ENCODE measurements at places on chromosomes 3 and 15. TPM values are rescaled to one million over a fixed set of nuclear protein-coding genes. Genes with fewer than 3 reads are reported as not detected.

GRCh38 chr15:46296797-46297196, 662.0 kb downstream of the SQOR start:
- no peak for DNase-seq

DNA sequence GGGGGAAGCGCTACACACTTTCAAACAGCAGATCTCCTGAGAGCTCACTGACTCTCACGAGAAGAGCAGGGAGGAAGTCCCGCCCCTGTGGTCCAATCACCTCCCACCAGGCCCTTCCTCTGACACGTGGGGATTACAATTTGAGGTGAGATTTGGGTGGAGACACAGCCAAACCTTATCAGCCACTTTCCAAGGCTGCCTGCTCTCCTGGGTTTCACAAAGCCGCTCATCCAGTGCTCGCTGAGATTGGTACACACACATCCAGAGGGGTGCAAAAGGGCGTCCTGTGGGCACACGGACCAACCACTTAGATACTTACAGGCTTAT, 23.1 kb downstream of the XXYLT1 start:
- DNase-seq = no peak

DNA sequence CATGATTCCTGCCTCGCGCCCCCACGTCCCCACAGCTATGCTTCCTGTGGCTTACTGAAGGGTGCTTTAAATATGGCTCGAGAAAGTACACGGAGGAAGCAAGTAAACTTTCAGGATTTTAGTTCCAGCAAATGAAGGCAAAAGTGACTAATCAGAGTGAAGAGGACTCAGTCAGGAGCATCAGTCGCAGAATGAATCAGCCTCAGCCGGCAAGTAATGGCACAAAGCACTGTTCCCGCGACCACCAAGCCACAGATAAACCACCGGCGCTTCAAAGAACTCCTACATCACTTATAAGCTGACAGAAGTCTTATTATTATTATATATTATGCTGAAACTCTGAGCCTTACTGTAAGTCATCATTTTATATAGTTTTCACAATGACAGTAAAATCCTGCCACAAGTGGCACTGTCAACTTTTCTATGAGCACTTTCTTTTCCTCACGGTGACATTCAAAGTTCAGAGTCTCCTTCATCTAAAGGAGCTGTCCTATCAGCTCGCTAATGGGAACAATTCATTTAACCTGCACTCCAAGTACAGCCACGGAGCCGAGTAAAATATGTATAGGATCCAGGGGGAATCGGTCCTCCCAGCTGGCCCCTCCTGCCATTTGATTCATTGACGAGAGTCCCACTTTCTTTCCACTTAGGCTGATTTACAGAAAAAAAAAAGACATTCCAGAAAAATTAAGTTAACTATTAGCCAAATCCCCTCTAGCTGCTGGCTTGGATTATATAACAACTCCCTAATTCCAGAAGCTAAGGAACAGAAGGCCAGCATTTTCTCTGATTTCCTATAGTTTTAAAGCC, 217.0 kb upstream of the ICE2 start:
- DNase-seq = no peak

GRCh38 chr3:14797731-14798130, 21.0 kb upstream of the FGD5 start:
- DNase-seq = no peak

DNA sequence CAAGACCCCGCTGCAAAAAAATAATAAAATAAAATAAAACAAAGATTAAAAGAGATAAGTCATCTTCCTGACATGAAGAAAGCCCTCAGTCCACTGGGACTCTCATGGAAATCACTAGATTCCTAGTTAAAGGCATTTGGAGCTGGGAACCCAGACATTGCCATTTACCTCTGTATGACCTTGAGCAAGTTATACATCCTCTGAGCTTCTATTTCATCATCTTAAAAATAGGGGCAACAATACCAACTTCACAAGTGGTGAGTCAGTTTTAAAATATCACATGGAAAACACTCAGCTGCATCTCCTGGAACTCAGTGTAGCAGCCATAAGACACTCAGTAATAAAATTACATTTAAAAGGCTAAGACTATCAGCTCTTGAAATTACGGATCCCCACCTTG, 334.8 kb downstream of the ERC2 start:
- DNase-seq = no peak

- no peak for DNase-seq
Observed at GRCh38 chr15:78399091-78399490, 38.9 kb upstream of the IREB2 start.

DNA sequence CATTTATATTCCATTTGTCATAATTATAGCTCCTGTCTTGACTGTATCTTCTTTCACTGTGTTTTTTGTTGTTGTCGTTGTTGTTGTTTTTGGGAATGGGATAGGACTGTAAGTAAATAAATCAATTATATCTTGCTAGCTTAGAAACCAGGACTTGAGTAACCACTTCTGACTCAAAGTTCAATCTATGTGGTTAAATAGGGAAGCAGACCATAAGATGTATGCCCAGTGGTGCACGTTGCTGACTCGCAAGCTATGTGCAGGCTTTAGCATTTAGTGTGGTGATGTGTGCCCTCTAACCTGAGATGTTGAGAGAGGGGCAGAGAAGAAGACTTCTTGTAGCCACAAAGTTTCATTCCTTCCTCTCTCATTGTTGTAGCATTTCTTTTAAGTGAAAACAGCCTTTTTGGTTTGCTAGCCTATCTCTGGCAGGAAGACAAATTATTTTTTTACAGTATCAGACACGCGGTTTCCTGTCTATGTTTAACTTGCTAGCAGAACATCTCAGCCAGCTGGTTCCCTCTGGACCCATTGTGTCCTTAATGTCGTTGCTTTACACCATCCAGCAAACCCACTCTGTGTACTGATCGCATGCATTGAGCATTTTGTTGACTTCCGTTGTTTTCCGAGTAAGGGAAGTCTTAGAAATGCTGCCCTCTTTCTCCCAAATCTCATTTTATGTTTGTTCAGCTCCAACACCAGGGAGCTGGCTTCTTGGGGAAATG, 52.1 kb downstream of the TGFBR2 start:
- DNase-seq = no peak

DNA sequence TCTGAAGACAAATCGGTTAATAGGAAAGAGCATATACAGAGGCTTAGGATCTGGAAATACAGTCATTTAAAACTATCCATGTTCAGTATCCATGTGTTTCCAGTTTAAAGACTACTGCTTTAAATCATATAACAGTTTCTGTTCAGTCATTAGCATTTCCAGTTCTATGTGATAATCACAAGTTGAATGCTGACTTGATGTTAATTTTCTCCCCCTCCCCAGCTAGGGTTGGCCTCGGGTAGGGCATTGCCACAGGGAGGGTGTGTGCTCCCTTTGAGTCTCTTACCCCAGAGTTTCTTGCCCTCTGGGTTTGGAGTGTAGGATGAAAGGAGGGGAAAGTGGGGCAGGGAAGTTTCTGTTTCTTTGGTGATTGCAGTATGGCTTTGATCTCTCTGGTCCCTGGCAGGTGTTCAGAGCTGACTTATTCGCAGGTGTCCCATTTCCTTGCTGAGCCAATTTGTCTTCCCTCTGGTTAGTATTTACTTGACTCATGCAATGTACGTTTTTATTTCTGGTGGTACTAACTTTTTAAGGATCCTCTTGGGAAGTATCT, 86.3 kb downstream of the SH3GL3 start:
- no peak for DNase-seq

- DNase-seq = no peak
Observed at GRCh38 chr15:81819924-81820635, 225.7 kb downstream of the MEX3B start.

DNA sequence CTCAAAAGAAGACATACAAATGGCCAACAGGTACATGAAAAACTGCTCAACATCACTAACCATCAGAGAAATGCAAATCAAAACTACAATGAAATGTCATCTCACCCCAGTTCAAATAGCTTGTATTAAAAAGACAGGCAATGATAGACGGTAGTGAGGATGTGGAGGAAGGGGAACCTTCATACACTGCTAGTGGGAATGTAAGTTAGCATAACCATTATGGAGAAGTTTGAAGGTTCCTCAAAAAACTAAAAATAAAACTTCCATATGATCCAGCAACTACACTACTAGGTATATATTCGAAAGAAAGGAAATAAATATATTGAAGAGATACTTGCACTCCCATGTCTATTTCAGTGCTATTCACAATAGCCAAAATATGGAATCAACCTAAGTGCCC, 62.8 kb upstream of the PPARG start:
- no peak for DNase-seq

Gene TXNRD3
- polyA plus RNA-seq = 17.9 TPM

Gene CLEC3B
- 63.5 TPM for polyA plus RNA-seq

Gene SCG5
- 34.1 TPM for polyA plus RNA-seq

Gene CCDC32
- polyA plus RNA-seq = 32.0 TPM

All from ovary (tissue), 10 donors.